ENCODE measurements at places on chromosomes 3 and 15. TPM values are rescaled to one million over a fixed set of nuclear protein-coding genes. Genes with fewer than 3 reads are reported as not detected.

DNA sequence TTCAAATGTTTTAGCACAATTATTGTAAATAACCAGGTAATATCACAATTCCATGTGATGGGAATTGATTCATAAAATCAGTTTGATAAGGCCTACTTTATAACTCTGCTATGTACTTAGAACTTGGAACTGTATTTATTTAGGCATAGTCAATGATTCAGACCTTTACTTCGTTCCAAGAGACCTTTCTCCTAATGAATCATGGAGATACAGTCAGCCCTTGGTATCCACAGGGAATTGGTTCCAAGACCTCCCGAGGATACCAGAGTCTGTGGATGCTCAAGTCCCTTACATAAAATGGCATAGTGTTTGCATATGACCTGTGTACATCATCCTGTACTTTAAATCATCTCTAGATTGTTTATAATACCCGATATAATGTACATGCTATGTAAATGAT, 60.8 kb upstream of the UMPS start:
- no peak for DNase-seq

PDZRN3 gene
- total RNA-seq = 20.5 TPM

BMF gene
- total RNA-seq = 30.9 TPM

ACOX2 gene
- total RNA-seq = 3.1 TPM

EPHB3 gene
- 0.80 TPM for total RNA-seq

DNA sequence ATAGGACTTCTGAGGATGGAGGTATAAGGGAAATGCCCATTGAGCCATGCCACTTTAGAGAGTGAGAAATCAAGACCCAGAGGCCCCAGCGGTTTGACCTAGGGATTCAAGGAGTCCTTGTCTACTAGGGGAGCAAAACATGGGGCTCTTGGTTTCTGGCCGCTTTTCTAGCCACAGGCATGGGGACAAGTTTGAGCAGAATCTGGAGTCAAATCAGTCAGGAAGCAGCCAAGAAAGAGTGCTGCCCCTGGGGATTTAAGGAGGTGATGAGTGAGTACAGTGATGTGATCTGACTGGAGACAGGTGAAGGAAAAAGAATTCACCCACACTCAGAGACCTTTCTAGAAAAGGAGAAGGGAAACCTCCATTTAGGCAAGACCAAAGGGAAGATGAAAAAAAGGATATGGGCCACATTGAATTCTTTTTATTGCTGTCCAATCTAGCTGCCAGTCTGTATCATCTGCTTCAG, 244.0 kb upstream of the TBC1D5 start:
- DNase-seq = no peak

DNA sequence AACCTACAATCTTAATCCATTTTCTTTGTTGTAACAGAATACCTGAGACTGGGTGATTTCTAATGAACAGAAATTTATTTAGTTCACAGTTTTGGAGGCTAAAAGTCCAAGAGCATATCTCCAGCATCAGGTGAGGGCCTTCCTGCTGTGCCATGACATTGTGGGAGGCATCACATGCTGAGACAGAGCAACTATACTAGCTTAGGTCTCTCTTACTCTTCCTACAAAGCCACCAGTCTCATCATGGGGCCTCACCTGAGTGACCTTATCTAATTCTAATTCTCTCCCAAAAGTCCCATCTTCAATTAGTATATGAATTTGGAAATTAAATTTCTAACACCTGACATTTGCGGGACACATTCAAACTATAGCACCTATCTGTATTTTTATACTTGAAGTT, 247.1 kb upstream of the MRPL3 start:
- DNase-seq = no peak

GP5 gene
- 0.13 TPM for total RNA-seq

- no peak for DNase-seq
These were observed 52.4 kb downstream of the SPSB4 start for GRCh38 chr3:141103503-141103902.

EXOSC7 gene
- total RNA-seq = 94.5 TPM

DNA sequence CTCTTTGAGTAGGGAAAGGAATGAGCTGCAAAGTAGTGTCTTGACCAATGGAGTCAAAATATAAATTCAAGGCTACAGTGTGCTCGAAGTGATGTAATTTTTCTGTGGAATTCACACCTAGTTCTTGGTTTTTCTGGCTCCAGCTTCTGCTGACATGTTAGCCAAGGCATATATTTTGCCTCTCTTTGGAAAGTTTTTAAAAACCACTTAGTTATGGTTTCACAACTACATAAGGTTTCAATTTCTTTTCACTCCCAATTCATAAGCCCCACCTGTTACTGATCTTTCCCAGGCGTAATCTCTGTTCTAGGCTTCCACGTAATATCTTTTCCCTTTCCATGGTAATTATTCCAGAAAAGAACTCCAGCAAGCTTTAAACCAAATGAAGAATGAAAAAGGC, 46.9 kb downstream of the GADL1 start:
- no peak for DNase-seq

DNA sequence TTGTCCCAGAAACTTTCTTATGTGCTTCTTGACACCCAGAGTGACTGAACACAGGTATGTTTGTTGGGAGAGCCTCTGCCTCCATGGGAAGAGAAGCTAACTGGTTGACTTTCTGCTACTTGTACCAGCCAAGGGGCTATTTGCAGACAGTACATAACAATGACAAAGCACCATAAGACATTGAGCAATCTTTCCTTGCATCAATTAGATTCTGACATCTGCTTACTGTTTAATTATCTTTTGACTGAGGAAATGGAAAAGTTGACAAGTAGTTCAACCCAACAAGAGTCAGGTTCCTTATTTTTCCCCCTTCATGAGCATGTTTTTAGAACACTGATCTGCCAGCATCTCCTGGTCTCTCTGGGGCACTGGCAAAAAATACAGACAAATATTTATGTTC, 157.7 kb downstream of the RPLP1 start:
- DNase-seq = no peak

GRCh38 chr3:158896729-158897128, 94.9 kb downstream of the MFSD1 start:
- no peak for DNase-seq

- no peak for DNase-seq
These were observed 84.8 kb upstream of the FOXB1 start for GRCh38 chr15:59918994-59919951.

DNA sequence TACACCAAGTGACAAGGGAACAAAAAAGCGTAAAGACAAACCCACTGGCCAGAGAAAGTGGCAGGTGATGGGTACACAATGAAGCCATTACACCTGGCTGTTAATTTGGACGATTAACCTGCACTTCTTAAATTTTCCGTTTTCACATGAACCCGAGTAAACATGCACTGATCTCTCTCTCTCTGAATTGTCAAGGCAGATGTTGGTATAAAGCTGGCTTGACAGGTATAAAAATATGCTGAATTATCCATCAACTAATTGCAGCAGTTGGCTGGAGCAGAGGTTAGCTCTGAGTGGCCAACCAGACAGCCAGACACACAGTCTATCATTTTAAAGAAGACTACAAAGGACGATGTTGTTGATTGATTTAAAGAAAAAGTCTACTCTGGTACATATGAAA, 561.7 kb upstream of the ALCAM start:
- DNase-seq = no peak

ZNF80 gene
- not detected for total RNA-seq
